ENCODE measurements at places on chromosomes 6 and 20. TPM values are rescaled to one million over a fixed set of nuclear protein-coding genes. Genes with fewer than 3 reads are reported as not detected.

The SLC52A3 gene
- 0.17 TPM for total RNA-seq

The CCN2 gene
- total RNA-seq: 69.6 TPM

The OR12D3 gene
- not detected for total RNA-seq

The FAM217A gene
- not detected for total RNA-seq

The PI16 gene
- 0.25 TPM for total RNA-seq

The RTN4IP1 gene
- total RNA-seq: 1.6 TPM

DNA sequence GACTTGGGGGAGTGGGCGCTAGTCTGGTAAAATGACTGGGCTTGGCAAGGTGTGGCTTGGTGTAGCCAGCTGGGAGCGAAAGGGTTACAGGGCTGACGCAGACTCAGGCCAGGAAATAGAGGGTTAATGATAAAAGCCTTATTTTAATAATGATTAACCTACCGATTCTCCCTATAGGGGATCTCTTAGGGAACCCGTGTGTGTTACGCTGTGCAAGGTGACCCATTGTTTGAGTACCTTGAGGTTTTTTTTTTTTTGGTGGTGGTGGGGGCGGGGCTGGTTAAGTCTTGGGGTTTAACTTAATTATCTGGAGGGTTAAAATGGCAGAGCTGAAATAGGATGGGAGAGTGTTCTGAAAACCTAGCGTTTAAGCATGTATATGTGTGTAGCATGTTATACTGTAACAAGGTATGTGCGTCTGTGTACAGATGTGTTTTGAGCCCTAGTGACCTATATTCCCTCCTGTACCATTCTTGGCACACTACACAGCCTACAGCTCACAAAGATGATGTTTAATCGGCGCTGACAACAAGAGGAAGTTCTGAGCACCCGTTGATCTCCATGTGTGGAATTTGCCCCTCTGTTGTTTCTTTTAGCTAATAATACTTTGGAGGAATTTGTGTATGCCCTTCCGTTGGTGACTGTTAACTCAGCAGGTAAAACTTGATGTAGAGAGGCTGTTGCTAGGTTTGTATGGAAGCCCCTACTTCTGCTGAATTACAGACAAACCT, 1.3 kb downstream of the CARMIL1 start:
- peak overlapping the region; percentile 88 for H3K4me3 ChIP-seq
- no peaks in the 10 kb centered on the region for H3K27me3 ChIP-seq
- no peak overlapping the region for H3K27ac ChIP-seq
- H3K36me3 ChIP-seq: no peaks in the 10 kb centered on the region
- no peak for DNase-seq

GRCh38 chr6:152943260-152943897, 39.5 kb downstream of the FBXO5 start:
- no peaks in the 10 kb centered on the region for H3K36me3 ChIP-seq
- DNase-seq: no peak
- no peaks in the 10 kb centered on the region for H3K4me1 ChIP-seq
- H3K4me3 ChIP-seq: no peak overlapping the region

DNA sequence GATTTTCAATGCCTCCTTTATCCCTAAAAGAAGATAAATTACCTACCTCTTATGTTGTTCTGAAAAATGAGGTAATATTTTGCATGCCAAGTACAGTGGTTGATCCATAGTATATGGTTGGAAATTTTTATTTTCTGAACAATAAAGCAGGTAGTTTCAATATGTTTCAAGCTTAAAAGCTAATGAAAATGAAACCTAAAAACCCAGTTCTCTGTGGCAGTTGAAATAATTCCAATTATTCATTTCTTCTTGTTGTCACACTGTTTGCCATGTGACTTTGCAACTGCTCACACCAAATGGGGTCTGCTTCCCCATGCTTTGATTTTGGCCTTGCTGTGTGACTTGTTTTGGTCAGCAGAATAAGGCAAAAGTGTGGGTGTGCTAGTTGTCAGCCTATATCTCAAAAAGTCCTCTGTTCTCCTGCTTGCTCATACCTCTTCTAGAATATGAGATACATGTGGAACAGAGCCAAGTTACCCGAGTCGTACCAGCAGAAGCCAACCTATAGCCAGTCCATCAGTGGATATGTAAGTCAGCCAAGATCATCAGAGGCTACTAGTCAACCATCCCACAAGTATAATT, 197.2 kb upstream of the THEMIS start:
- no peaks in the 10 kb centered on the region for H3K27me3 ChIP-seq
- no peaks in the 10 kb centered on the region for H3K4me1 ChIP-seq
- no peaks in the 10 kb centered on the region for H3K36me3 ChIP-seq
- no peak overlapping the region for H3K27ac ChIP-seq
- no peak for DNase-seq

GRCh38 chr6:57298741-57299140, 18.7 kb upstream of the PRIM2 start:
- no peaks in the 10 kb centered on the region for H3K36me3 ChIP-seq
- no peak overlapping the region for H3K4me3 ChIP-seq
- no peak for DNase-seq
- H3K27ac ChIP-seq: no peak overlapping the region
- H3K4me1 ChIP-seq: no peaks in the 10 kb centered on the region

DNA sequence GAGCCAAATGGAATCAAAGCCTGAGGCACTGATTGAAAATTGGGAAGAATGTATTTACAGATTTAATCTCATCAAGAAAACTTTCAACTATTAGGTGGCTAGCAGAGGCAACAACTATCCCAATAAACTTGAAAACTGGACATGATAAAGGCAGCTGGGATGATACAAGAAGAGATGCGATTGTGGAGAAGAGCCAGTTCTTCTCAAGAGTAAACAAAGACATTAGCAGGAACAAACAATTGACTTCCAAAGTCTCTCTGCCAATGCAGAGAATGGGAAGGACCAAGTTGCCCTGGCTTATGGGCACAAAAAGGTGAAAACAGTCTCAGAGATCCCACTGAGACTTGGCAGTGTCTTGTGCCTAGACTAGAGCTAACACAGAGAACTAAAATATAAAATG, 132.4 kb downstream of the SOBP start:
- no peak for DNase-seq
- peaks cover 4% of the 10 kb centered on the region for H3K4me1 ChIP-seq
- H3K4me3 ChIP-seq: no peak overlapping the region
- no peak overlapping the region for H3K27ac ChIP-seq

DNA sequence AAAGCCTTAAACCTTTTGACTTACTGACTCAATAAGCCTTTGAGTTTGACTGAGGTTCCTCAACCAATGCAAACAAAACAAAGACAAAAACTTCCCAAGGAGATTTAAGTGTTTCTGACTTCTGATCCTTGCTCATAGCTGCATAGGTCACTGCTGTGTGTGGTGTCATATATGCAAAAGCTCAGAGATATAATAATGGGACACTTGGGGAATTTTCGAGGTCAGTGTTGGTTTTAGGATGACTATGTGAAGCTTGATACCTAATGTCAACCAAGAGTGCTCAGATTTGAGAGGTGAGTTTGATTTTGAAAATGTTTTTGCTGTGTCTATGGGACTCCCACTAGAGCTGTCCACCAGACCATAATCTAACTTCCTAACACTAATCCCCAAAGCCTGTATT, 26.2 kb downstream of the ZKSCAN8 start:
- no peaks in the 10 kb centered on the region for H3K4me1 ChIP-seq

GRCh38 chr6:17125407-17125806, 23.6 kb downstream of the STMND1 start:
- no peaks in the 10 kb centered on the region for H3K4me1 ChIP-seq
- no peaks in the 10 kb centered on the region for H3K36me3 ChIP-seq
- no peak overlapping the region for H3K27ac ChIP-seq
- H3K4me3 ChIP-seq: no peak overlapping the region
- no peak for DNase-seq

DNA sequence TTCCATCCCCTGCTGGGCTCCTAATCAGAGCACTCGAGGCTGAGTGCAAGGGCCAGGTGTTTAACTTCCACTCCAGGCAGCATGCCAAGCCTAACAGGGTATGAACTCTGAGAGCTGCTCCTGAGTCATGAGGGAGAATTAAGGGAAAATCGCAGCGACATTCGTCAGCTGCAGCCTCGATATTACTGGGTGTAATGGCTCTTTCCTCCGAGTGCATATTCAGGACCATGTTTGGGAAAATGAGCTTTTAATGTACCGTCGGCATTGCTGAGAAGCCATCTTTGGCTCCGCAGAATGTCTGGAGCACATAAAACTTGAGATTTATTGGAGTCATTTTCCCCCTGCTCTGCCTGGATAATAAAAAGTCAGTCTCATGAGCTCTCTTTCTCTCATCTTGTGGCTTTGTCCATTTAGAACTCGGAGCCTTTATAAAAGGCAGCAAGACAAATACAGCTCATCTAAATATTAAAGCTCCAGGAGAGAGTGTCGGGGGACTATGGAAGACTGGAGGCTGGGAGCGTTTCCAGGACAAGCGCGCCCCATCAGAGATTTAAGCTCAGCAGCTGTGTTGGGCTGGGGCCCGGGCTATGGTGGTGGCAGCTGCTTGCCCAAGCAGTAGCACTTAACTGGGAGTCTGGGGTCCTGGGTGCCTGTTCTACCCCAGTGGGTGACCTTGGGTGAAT, 103.7 kb downstream of the TOX2 start:
- peaks cover 26% of the 10 kb centered on the region for H3K4me1 ChIP-seq
- H3K36me3 ChIP-seq: no peaks in the 10 kb centered on the region
- peak; percentile 44 for DNase-seq
- H3K4me3 ChIP-seq: no peak overlapping the region

GRCh38 chr6:106637051-106637716, 7.8 kb downstream of the QRSL1 start:
- H3K36me3 ChIP-seq: no peaks in the 10 kb centered on the region
- H3K27me3 ChIP-seq: no peaks in the 10 kb centered on the region
- H3K4me3 ChIP-seq: no peak overlapping the region
- DNase-seq: no peak
- H3K27ac ChIP-seq: no peak overlapping the region

GRCh38 chr20:40631119-40631631, 57.9 kb downstream of the MAFB start:
- H3K4me3 ChIP-seq: no peak overlapping the region
- DNase-seq: no peak
- no peaks in the 10 kb centered on the region for H3K4me1 ChIP-seq
- no peaks in the 10 kb centered on the region for H3K27me3 ChIP-seq
- H3K27ac ChIP-seq: no peak overlapping the region

GRCh38 chr20:41135187-41135887, 2.0 kb upstream of the PLCG1 start:
- no peaks in the 10 kb centered on the region for H3K27me3 ChIP-seq
- H3K27ac ChIP-seq: no peak overlapping the region
- no peaks in the 10 kb centered on the region for H3K36me3 ChIP-seq
- no peak for DNase-seq
- H3K4me1 ChIP-seq: peaks cover 30% of the 10 kb centered on the region
- no peak overlapping the region for H3K4me3 ChIP-seq

GRCh38 chr6:16840291-16840690, 79.0 kb upstream of the ATXN1 start:
- no peak for DNase-seq
- H3K27ac ChIP-seq: no peak overlapping the region
- H3K36me3 ChIP-seq: no peaks in the 10 kb centered on the region
- no peaks in the 10 kb centered on the region for H3K4me1 ChIP-seq
- H3K4me3 ChIP-seq: no peak overlapping the region
- H3K27me3 ChIP-seq: no peaks in the 10 kb centered on the region

- peak within 1 kb of the TSS; percentile 56 for H3K4me3 ChIP-seq
- H3K4me1 ChIP-seq: peaks cover 15% of the 10 kb centered on the region
- peak within 1 kb of the TSS; percentile 85 for H3K27ac ChIP-seq
- no peaks in the 10 kb centered on the region for H3K27me3 ChIP-seq
- DNase-seq: peak; percentile 56
These were observed at the start of gene SPTLC3 for GRCh38 chr20:13008761-13009681. Gene SPTLC3, plus strand, starts transcription at chr20:13008972. Its CDS starts 296 bp downstream, at chr20:13009268.

- H3K36me3 ChIP-seq: no peaks in the 10 kb centered on the region
- no peak overlapping the region for H3K27ac ChIP-seq
- H3K4me1 ChIP-seq: no peaks in the 10 kb centered on the region
- no peak for DNase-seq
- no peaks in the 10 kb centered on the region for H3K27me3 ChIP-seq
These were observed 105.0 kb downstream of the PTPRK start for GRCh38 chr6:128415387-128415786.

GRCh38 chr6:12271594-12271993, 18.6 kb upstream of the EDN1 start:
- H3K27me3 ChIP-seq: no peaks in the 10 kb centered on the region
- no peaks in the 10 kb centered on the region for H3K36me3 ChIP-seq
- H3K4me1 ChIP-seq: no peaks in the 10 kb centered on the region
- DNase-seq: no peak

DNA sequence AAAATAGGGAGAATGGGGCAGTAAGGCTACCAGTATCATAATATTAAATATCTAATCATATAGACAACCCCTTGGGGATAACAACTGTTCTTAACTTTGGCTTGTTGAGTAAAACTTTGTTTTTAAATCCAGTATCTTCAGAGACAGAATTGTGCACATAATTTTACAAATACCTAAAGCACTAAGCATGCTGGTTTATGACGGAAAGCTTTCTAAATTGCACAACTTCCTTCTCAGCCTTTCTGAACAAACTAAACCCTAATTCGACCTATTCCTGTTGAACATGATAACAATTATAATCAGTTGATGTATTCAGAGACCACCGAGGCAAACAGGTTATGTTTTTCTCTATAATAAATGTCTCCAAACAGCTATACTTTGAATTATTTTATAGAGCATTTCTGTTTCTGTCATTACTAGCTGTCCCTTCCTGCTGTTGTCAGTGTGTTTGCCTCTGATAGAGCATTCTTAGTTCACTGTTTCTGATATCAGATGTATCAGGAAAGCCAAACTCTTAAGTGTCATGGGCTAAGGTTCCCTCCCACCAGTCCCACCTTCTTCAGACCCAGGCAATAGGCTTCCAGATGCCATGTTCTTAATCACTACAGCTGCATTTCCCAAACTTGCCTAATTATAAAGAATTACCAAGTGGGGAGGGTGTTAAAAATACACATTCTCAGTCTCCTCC, 8.7 kb downstream of the ZHX3 start:
- H3K4me1 ChIP-seq: peaks cover 32% of the 10 kb centered on the region
- H3K27me3 ChIP-seq: no peaks in the 10 kb centered on the region
- H3K36me3 ChIP-seq: no peaks in the 10 kb centered on the region
- no peak for DNase-seq

DNA sequence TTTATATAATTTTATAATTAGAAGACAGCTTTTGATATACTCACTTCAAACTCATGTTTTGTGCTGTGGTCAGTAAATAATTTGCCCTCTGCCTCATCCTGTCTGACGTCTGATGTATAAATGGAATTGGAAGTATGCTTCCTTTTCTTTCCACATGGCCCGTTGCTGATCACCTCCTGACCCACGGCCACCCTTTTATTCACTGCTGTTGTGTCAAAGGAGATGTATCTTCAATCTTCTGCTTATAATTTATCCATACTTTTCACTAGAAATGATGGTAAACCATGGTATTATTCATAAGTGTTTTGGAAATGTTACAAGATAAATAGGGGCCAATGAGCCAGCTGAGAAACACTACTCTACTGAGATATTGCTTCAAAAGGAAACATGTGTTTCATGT, 841.8 kb downstream of the PHF3 start:
- no peak overlapping the region for H3K4me3 ChIP-seq
- no peak overlapping the region for H3K27ac ChIP-seq
- H3K27me3 ChIP-seq: no peaks in the 10 kb centered on the region

- peaks cover 7% of the 10 kb centered on the region for H3K27me3 ChIP-seq
- H3K27ac ChIP-seq: no peak overlapping the region
- no peaks in the 10 kb centered on the region for H3K4me1 ChIP-seq
- DNase-seq: no peak
These were observed 81.7 kb downstream of the LINC00237 start for GRCh38 chr20:21024420-21024819.
